Fibroblast of pulmonary artery (primary cell): ENCODE measurements at places on chromosomes 5 and 9.

DNA sequence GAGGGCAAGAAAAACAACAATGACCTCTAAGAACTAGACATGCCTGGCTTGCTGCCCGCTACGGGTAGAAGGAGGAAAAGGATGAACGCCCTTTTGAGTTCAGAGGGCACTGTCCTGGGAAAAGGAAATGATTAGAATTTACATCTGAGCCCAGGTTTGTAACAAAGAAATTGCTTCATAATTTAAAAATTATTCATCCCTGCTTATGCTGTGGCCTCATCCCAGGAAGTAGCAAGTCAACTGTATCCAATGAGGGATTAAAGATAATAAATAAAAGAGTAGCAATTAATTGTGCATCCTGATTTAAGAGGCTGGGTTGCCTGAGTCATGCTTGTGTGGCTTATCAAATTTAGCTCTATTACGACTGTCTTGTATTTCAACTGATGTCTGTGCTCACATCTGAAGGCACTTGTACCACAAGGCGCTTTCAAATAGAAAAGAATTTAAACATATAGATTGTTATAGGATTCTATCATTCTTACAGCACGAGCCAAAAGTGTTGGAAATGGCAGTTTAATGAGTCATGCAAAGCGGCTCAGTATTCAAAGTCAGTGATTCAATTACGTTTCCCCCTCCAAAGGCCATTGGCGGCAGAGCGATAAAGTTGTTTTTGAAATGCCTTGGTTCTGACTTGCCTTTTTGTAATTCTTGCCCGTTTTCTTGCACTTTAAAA is 40.0 kb upstream of the DMRT1 start:
- DNase-seq: peak; percentile 66

GRCh38 chr5:15513431-15513830 is 13.5 kb downstream of the FBXL7 start:
- no peak for DNase-seq

DNA sequence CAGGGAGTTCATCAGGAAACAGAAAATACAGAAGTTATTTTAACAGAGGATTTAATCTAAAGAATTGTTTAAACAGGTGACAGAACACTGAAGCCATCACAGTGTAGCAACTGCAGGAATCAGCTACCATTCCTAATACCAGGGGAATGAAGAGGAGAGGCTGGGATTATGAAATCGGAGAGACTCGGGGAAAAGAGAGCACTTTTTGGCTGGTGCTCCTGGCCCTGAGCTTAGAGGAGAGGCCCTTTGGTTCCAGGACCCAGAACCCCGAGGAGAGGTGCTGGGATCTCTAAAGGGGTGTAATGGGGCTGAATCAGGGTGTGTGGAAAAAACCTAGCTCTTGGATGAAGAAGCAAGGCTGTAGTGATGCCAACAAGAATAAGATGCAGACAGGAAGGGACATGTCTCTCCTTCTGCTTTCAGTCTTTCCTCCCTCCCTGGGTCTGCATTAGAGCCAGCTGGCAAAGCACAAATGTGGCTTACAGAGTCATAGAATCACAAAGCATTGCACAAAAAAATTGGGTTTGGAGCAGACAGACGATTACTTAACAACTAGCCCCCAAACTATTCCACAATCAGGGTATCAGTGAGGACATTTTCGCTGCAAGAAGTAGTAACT is 11.6 kb upstream of the SFXN1 start:
- DNase-seq: peak; percentile 11

DNA sequence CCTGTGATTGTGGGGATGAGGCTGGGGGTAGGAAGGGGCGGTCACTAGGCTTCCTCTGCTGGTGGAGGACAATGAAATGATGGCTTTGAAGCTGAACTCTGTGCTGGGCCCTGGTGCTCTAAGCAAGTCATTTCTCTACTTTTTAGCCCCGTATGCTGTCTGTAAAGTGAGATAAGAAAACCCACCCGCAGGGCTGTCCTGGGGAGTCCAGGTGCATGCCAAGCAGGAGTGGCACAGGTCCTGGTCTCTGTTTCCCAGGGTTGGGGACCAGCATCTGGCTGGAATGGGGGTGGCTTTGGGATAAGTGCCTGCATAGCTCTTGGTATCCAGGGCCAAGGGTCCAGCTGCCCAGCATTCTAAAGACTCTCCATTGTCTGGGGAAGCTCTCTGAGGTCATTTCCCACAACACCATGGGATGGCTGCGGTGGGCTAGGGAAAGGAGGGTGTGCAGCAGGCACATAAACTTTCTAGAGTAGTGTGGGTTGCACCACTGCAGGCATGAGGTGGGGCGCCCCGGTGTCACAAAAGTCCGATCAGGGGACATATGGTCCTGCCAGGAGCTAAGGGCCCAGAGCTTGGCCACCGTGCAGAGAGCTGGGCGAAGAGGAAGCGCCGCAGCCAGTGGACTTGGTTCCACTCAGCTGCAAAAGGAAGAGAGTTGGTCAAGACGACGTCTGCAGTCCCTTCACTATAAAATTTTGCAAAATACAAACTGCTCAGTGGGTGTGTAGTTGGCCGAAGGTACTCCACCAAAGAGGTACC is 25.6 kb upstream of the GTF3C5 start:
- no peak for DNase-seq

- peak; percentile 20 for DNase-seq
Observed at GRCh38 chr9:1207686-1208085, 157.5 kb downstream of the DMRT2 start.

DNA sequence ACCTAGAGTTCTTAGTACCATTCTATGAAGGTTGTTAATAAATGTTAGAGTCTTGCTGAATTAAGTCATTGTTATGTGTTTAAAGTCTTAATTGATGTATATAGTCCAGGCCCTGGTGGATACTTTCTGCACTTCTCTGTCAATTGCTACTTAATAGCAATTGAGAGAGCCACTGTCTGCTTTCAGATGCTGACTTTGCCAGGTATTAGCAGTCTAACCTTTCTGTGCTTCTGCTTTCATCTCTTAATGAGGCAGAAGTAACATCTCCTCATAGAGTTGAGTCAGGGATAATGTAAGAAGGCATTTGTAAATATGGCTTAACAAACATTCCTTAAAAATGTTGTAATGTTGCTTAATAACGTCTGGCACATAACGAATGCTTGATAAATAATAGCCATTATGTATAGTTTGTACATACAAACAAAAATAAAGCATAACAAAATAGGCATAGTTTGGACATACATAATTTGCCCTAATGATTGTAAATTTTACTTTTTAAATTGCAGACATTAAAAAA is 28.3 kb downstream of the RASGRF2 start:
- no peak for DNase-seq
